ENCODE measurements at places on chromosomes 12 and 14.

DNA sequence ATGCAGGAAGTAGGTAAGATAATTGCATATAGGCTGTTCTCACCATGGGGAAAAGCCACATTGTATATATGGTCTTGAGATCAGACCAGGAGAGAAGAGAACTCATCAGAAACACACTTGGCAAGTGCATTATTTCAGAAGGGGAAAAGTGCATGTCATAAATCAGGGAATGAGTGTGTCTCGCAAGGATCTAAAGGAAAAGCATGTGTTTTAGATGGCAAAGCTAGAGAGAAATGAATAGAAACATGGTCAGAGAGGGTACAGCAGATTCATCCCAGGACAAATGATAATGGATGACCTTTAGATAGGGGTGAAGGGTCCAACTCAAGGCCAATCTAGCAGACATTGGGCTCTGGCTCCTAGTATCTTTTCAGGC, 230.2 kb upstream of the NAV3 start:
- no peaks in the 10 kb centered on the region for H3K36me3 ChIP-seq
- no peaks in the 10 kb centered on the region for H3K4me1 ChIP-seq
- no peak overlapping the region for H3K4me3 ChIP-seq

DNA sequence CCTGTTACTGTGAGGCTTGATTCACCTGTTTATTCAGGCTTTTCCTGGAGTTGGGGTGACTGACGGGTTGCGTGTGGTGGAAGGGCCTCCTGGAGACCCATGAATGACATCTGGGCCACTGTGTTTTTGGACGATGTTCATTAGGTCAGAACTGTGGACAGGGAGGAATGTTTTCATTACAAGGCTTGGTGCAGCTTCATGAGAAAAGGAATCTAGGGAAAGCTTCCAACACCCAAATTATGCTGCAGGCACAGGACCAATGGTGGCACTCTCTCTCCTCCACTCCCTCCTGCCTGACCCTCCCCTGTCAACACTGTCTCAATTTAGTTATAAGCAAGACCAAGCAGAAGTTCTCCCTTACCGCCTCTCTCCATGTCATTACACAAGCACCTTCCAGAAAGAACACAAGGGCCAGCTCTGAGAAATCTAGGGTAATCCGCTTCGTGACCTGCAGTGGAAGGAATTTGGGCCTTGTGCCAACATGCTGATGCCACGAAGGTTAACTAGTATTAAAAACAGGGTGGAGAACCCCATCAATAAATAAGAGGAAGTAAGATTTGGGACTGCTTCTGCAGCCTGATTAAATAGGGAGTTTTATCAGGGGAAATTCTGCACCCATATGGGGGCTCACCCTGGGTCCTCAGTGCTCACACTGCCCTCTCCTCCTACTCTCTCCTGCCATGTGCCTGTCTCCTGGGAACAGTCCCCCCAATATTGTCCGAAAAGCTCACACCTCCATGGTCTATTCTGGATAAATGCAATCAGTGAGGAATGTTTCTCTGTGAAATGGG, 200.3 kb downstream of the KTN1 start:
- no peak overlapping the region for H3K4me3 ChIP-seq
- no peaks in the 10 kb centered on the region for H3K36me3 ChIP-seq

DNA sequence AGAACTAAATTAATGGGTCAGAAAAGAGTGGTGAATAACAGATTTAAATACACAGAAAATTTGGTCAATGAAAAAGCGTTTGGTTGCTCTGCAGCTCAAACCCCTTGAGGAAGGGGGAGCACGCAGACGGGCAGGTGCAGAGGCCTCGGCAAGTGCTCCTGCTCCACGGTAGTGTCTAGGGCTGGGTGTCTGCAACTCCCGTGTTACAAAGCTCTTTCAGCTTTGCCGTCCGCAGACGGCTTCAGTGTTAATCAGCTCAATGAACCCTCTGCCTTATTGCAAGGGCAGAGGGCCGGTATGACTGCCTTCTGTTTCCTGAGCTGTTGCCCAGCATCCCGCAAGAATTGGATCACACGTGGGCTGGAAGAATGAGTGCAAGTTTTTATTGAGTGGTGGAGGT, 125.7 kb upstream of the TRHDE start:
- H3K4me3 ChIP-seq, result no peak overlapping the region
- no peak for DNase-seq
- H3K36me3 ChIP-seq, result no peaks in the 10 kb centered on the region
- H3K4me1 ChIP-seq, result no peaks in the 10 kb centered on the region

DNA sequence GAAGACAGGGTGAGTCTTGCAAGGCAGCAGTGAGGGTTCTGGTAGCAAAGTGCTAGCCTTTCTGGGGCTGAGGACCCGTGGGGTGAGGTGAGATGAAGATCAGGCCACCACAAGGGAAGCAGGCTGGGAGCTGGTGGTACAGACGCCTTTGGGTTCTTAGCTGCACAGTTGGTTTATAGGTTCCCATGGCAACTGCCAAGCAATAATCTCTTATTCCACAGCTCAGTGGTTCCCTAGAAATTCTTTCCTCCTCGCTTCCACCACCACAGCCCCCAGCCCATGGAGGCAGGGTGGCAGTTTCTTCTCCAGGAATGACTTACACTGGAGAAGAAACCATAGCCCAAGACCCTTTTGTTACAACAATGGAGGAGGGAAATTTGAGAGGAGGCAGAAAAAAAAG, 82.1 kb downstream of the CMKLR1 start:
- H3K27ac ChIP-seq, result no peak overlapping the region
- H3K27me3 ChIP-seq, result peaks cover 7% of the 10 kb centered on the region
- no peaks in the 10 kb centered on the region for H3K36me3 ChIP-seq
- no peak overlapping the region for H3K4me3 ChIP-seq

DNA sequence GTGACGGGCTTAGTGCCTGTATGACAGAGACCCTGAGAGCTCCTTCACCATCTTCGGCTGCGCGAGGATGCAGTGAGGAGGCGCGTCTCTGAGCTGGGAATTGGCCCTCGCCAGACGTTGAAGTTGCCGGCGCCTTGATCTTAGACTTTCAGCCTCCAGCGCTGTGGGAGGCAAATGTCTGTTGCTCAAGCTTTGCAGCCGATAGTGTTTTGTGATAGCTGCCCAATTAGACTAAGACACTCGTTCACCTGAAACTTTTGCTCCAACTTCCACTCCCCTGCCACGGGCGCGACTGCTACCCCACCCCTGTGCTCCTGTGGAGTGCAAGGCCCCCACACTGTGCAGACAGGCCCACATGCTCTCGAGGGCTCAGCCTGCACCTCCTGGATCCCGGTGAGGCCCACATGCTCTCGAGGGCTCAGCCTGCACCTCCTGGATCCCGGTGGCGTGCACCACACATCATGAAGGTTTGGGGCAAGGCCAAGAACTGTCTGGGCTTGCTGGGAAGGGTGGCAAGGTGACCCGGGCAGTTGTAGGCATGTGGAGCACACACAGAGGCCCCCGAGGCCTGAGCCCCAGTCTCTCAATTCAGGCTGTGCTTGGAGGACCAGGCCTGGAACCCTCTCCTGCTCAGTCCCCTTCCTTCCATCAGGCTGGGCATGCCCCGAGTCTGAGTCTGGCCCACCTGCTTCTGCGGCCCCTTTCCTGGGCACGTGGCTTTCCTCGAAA, 324.6 kb downstream of the TMEM121 start:
- H3K27ac ChIP-seq, result no peak overlapping the region
- no peak for DNase-seq
- H3K4me3 ChIP-seq, result no peak overlapping the region
- H3K36me3 ChIP-seq, result no peaks in the 10 kb centered on the region

DNA sequence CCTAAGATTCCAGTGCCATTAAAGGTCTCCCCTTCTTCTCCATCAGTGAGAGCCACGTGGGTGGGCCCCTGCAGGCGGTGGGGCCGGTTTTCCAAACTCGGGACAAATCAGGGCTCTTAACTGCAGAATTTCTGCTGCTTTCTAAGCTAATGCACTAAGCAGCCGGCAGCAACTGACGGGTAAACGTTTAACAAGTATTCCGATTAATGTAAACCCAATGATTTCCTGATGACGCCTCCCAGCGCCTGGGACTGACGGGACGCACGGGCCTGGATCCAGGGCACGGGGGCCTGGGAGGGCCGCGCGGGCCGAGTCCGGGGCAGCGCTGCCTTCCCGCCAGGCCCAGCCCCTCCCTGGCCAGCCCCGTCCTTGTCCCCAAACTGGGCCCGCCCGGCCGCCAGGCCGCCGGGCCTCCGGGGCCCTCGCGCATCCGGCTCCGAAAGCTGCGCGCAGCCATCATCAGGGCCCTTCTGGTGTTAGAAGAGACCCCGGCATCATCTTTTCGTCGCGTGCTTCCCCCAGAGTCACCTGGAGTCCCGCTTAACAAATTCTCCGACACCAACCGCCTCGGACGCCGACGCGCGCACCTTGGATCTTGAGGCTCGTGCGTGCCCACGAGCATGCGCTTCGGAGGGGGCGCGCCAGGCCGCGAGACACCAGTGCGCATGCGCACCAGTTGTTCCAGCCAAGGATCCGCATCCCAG, at the start of gene MLH3:
Gene MLH3, minus strand, starts transcription at position 616 of the 704 bp plus-strand sequence. CDS start 1,812 bp downstream, outside the sequence.
- peak within 1 kb of the TSS; percentile 88 for H3K4me3 ChIP-seq
- H3K27ac ChIP-seq, result peak within 1 kb of the TSS; percentile 94
- no peaks in the 10 kb centered on the region for H3K27me3 ChIP-seq
- H3K4me1 ChIP-seq, result peaks cover 72% of the 10 kb centered on the region

- H3K4me1 ChIP-seq, result peaks cover 62% of the 10 kb centered on the region
- no peaks in the 10 kb centered on the region for H3K27me3 ChIP-seq
- DNase-seq, result peak; percentile 22
- H3K36me3 ChIP-seq, result no peaks in the 10 kb centered on the region
- no peak overlapping the region for H3K4me3 ChIP-seq
Observed at GRCh38 chr12:89947437-89948270, 239.0 kb upstream of the ATP2B1 start.

DNA sequence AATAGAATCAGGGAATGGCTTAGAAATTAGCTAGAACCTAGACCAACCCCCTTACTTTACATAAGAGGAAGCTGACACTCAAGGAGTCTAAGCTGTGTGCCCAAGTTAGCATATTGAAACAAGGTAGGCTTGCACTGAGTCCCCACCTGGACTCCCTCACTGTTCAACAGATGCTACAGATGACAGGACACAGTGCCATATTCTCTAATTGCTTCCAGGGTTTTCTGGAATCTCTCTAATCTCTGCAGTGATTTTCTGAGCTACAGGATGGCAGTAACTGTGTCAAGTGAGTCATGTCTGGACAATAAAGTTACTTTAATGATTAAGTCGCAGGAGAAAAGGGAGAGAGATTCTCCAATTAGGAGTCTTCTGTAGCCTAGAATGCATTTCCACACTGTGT, 35.8 kb downstream of the AKAP6 start:
- no peak for DNase-seq
- H3K27me3 ChIP-seq, result no peaks in the 10 kb centered on the region
- H3K27ac ChIP-seq, result no peak overlapping the region
- H3K4me3 ChIP-seq, result no peak overlapping the region
- H3K4me1 ChIP-seq, result no peaks in the 10 kb centered on the region

GRCh38 chr14:70317969-70318634, 41.4 kb downstream of the COX16 start:
- H3K36me3 ChIP-seq, result no peaks in the 10 kb centered on the region
- peaks cover 1% of the 10 kb centered on the region for H3K27me3 ChIP-seq
- DNase-seq, result peak; percentile 20
- no peaks in the 10 kb centered on the region for H3K4me1 ChIP-seq
- no peak overlapping the region for H3K27ac ChIP-seq

DNA sequence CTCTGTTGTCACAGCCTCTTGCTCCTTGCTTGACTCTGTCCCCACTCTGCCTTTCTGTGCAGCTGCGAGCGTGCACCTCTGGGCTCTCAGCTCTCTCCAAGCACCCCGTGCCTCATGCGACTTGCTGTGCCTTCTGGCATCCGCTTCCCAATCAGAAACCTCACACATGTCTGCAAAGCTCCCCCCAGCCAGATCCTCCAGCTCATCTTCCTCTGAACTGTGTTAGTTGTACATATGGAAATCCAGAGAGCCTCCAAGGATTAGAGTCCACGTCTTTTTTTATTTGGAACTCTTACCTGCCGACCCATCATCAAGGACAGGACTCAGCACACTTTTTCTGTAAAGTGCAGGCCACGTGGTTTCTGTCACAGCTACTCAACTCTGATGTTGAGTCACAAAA, 70.5 kb downstream of the ANO2 start:
- H3K4me3 ChIP-seq, result no peak overlapping the region
- no peak for DNase-seq
- H3K27ac ChIP-seq, result no peak overlapping the region
- no peaks in the 10 kb centered on the region for H3K36me3 ChIP-seq
- H3K4me1 ChIP-seq, result no peaks in the 10 kb centered on the region

DNA sequence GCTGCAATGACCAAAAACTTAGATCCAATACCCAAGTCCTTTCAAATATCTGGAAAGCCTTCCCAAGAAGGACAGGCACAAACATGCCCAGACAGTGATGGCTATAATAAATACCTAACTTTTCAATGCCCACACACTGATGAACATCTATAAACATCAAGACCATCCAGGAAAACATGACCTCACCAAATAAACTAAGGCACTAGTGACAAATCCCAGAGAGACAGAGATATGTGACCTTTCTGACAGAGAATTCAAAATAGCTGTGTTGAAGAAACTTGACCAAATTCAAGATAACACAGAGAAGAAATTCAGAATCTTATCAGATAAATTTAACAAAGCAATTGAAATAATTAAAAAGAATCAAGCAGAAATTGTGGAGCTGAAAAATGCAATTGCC, 38.7 kb upstream of the INSM2 start:
- H3K4me3 ChIP-seq, result no peak overlapping the region
- peaks cover 3% of the 10 kb centered on the region for H3K36me3 ChIP-seq
- DNase-seq, result no peak
- peaks cover 25% of the 10 kb centered on the region for H3K27me3 ChIP-seq

- no peaks in the 10 kb centered on the region for H3K36me3 ChIP-seq
- DNase-seq, result no peak
- H3K27me3 ChIP-seq, result no peaks in the 10 kb centered on the region
- no peak overlapping the region for H3K4me3 ChIP-seq
- H3K4me1 ChIP-seq, result no peaks in the 10 kb centered on the region
Observed at GRCh38 chr14:81963846-81964245, 430.2 kb upstream of the SEL1L start.

DNA sequence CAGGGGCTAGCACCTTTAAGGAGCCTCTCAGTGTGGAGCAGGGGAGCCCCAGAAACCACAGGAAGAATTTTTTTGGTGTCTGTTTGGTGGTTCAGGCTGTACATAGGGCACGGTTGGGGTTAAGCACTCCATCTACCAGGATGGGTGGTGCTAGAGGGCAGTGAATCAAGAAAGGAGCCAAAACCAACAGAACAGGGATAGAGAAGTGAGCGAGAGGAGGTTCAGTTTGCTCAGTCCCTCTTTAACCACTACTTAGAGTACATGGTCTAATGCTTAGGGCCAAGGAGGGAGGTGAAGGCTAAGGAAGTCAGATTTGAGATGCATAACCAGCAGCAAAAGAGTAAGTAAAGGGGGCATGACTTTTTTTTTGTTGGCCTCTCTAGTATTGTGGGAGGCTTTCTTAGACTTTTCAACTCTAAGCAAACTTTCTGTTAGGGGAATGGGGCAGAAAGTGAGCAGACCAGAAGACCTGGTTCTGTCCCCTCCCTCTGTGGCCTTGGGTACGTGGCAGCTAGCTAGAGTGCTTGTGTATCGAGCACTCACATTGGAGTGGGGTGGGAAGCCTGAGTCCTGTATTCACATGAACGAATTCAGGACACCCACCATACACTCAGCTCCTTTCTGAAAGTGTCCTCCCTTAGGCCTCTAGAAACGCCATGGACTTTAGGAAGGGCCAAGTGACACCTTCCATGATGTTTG, 6.6 kb upstream of the NPFF start:
- H3K27me3 ChIP-seq, result no peaks in the 10 kb centered on the region
- DNase-seq, result no peak
- peaks cover 3% of the 10 kb centered on the region for H3K4me1 ChIP-seq
- no peak overlapping the region for H3K4me3 ChIP-seq
- H3K36me3 ChIP-seq, result peaks cover 6% of the 10 kb centered on the region

All from activated CD4-positive, alpha-beta T cell treated with anti-CD3 and anti-CD28 coated beads for 36 hours (primary cell).